Naive B cell (primary cell): ENCODE measurements at places on chromosomes 12 and 14. TPM values are rescaled to one million over a fixed set of nuclear protein-coding genes. Genes with fewer than 3 reads are reported as not detected.

DNA sequence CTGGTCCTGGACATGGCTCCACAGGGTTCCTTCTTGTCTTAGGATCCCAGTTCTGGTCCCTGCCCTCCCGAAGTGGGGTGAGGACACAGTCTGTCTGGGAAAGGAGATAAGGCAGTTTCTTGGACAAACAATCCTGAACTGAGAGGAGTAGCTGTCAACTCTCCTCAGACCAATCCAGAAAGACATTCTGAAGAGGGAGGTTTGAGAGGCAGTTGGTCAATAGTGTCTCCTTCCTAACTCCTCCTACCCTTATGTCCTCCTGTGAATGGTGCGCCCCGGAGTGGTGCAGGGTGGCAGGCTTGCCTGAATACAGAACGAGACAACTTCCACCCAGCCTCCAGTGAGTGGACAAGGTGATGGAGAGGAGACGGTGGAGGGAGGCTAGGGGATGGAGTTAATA, 15.4 kb upstream of the ASIC1 start:
- H3K27ac ChIP-seq, result no peak overlapping the region
- no peak for DNase-seq
- peaks cover 4% of the 10 kb centered on the region for H3K27me3 ChIP-seq
- no peaks in the 10 kb centered on the region for H3K4me1 ChIP-seq
- H3K4me3 ChIP-seq, result no peak overlapping the region
- H3K36me3 ChIP-seq, result no peaks in the 10 kb centered on the region

DNA sequence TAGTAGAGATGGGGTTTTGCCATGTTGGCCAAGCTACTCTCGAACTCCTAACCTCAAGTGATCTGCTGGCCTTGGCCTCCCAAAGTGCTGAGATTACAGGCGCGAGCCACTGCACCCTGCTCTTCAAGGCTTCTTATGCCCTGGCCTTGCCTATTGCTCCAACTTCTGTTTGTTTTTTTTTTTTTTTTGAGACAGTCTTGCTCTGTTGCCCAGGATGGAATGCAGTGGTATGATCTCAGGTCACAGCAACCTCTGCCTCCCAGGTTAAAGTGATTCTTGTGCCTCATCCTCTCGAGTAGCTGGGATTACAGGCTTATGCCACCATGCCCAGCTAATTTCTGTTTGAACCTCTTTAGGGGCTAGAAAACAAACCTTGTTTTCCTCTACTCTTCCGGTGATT, 6.0 kb upstream of the ABCD4 start:
- H3K27ac ChIP-seq, result no peak overlapping the region
- H3K4me1 ChIP-seq, result no peaks in the 10 kb centered on the region
- H3K27me3 ChIP-seq, result no peaks in the 10 kb centered on the region
- H3K4me3 ChIP-seq, result no peak overlapping the region

DNA sequence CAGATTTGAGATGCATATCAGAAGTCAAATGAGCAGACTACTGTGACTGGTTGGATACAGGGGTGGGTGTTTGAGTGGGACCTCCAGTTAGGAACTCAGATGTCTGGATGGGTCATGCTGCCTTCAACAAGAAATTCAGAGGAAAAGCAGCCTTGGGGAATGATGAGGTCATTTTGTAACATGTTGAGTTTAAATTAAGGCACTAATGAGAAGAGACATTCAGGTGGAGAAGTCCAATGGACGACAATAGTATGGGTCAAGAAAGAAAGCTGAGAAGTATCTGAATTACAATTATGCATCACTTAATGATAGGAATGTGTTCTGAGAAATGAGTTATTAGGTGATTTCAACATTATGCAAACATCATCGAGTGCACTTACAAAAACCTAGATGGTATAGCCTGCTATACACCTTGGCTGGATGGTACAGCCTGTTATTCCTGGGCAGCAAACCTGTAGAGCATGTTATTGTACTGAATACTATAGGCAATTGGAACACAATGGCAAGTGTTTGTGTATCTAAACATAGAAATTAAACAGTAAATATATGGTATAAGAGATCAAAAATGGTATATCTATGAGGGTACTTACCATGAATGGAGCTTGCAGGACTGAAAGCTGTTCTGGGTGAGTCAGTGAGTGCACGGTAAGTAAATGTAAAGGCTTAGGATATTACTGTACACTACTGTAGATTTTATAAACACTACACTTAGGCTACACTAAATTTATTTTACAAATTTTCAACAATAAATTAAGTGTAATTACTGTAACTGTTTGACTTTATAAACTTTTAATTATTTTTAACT, 414.7 kb downstream of the RAD51B start:
- no peaks in the 10 kb centered on the region for H3K4me1 ChIP-seq
- H3K27ac ChIP-seq, result no peak overlapping the region
- DNase-seq, result no peak

GRCh38 chr12:124913474-124914391, 717 bp downstream of the UBC start:
- H3K27me3 ChIP-seq, result no peaks in the 10 kb centered on the region
- peak overlapping the region; percentile 100 for H3K27ac ChIP-seq
- peak overlapping the region; percentile 100 for H3K4me3 ChIP-seq
- DNase-seq, result peak; percentile 90

CCT2 gene
- 180 TPM for polyA plus RNA-seq
